ENCODE measurements at places on chromosomes 16 and 17.

GRCh38 chr17:48014595-48015111 lies 22.9 kb downstream of the COPZ2 start:
- no peak for DNase-seq

GRCh38 chr16:3454093-3454492 lies 10.6 kb downstream of the NAA60 start:
- no peak for DNase-seq

GRCh38 chr17:18984273-18985114 lies 20.1 kb downstream of the FAM83G start:
- no peak for DNase-seq

- no peak for DNase-seq
Observed at GRCh38 chr16:61877436-61877835, 158.8 kb downstream of the CDH8 start.

DNA sequence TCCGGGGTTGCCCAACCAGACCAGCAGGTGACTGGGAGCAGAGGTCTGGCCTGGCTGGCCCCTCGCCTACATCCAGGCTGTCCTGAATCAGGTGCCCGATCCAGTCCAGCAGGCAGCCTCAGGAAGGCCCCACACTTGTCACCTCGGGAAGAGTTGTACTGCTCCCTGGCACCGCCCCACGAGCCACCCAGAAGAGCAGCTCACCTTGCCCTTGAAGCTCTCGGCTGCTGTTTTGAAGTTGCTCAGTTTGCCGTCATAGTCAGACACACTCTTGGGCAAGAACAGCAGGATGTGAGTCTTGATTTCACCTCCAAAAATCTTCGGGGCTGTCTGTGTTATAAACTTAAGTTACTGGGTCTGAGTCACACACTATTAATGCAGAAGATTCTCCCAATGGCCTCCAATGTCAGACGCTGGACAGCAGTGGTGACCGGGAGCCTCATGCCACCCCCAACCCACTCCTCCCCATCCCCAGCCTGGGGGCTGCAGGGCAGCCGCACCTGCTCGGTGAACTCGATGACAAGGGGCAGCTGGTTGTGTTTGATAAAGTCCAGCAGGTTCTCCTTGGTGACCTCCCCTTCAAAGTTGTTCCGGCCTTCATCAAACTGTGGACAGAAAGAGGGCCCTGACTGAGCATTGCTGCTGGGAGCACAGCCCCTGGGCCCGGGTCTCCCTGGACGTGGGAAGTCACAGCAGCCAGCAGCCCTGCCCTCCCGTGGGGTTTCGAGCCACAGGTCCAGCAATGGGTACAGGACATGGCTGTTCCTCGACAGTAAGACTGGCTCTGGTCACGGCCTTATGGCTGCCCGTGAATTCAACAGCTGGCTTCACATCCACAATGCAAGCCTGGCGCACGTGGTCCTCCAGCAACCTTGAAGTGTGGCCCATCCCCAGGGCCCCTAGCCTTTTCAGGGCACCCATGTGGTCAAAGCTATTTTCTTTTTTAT lies 12.2 kb upstream of the PPP1R27 start:
- no peak for DNase-seq

Measured in CD4-positive, alpha-beta T cell treated with Interleukin-17A for 4 hours (primary cell).